ENCODE measurements at places on chromosomes 1 and 21. TPM values are rescaled to one million over a fixed set of nuclear protein-coding genes. Genes with fewer than 3 reads are reported as not detected.

DNA sequence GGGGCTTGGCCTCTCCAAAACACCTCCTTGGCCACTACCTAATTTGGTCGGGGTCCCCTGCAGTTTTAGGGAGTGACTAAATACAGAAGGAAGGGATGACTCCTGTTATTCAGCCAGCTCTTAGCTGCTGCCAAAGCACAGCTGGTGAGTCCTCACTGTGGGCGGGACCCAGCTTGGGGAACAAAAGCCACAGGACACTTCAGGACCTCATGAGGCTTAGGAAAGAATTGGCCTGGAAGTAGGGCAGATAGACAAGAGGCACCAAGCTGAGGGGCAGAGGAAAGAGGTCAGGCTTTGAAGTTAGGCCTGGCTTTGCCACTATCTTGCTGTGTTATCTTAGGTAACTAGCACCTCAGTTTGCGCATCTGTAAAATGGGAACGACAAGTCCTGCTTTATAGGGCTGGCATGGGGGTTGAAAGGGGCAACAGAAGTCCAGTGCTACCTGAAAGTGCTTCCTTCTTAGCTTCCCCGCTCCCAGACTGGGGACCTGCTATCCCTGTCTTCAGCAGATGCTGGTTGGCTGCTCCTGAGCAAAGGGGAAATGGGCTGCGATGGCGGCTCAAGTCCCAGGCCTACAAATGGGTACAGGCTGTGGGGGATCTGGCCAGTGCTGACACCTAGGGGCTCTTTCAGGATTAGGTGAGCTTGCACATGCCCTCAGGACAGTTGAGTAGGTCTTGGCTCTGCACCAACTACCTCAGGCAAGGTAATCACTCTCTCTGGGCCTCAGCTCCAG is 15.7 kb downstream of the IFI6 start:
- DNase-seq = no peak

- DNase-seq = no peak
Observed at GRCh38 chr1:92408825-92409224, 77.9 kb downstream of the GFI1 start.

- no peak for DNase-seq
Observed at GRCh38 chr1:197924516-197925123, 7.4 kb downstream of the LHX9 start.

- no peak for DNase-seq
Observed at GRCh38 chr1:11862890-11863289, 4.1 kb upstream of the NPPB start.

DNA sequence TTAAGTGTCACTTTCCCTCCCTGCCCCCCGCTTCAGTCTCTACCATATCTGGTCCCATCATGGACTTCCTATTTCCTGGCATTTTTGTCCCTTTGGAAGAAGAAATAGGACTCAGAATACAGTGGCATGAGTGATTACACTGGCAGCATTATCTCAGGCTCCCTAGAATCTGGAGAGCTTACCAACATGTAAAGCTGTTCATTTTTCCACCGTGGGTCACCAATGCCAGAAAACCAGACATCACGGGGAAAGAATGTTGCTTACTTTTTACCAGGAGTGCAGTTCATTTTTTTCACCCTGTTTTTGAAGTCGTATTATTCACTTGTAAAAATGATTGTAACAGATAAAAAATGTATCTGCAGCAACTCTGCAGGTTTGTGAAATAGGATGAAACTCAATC is 44.8 kb downstream of the BACH1 start:
- DNase-seq = no peak

- no peak for DNase-seq
Observed at GRCh38 chr1:83901547-83902155, 97.3 kb downstream of the TTLL7 start.

DNA sequence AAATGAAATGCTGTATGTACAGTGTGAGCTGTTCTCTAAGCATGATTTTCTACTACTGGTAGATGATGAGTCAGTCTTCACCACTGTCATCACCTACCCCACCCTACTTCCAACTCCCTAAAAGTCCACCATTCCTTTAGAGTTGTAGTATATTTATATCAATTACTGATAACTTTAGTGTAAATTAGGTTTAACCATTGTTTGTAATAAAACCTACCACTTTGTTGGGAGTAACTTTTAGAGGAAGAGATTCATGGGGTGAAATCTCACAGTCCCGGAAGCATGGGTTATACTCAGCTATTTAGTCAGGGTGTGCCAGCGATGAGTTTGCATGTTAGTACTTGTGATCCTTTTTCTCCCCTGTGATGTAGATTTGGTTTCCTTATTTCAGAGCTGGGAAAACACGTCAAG is 17.1 kb downstream of the MORC3 start:
- DNase-seq = no peak

GRCh38 chr1:38733761-38734160 is 125.8 kb downstream of the RRAGC start:
- DNase-seq = no peak

- no peak for DNase-seq
Observed at GRCh38 chr1:36752891-36753361, 270.2 kb upstream of the CSF3R start.

Gene TBX19
- 3.5 TPM for total RNA-seq

Gene OR2L13
- not detected for total RNA-seq

Gene KCNT2
- 26.2 TPM for total RNA-seq

Gene NOS1AP
- total RNA-seq = 2.5 TPM

Gene LRRC40
- 16.2 TPM for total RNA-seq

Gene OTUD3
- total RNA-seq = 11.4 TPM

Gene LEPR
- 14.2 TPM for total RNA-seq

Gene RAB29
- 32.0 TPM for total RNA-seq
